ENCODE measurements at places on chromosomes 5 and 9.

GRCh38 chr9:89430995-89431394 is 66.9 kb downstream of the SEMA4D start:
- no peak for DNase-seq

GRCh38 chr5:134128648-134128995 is 14.1 kb downstream of the TCF7 start:
- no peak for DNase-seq

DNA sequence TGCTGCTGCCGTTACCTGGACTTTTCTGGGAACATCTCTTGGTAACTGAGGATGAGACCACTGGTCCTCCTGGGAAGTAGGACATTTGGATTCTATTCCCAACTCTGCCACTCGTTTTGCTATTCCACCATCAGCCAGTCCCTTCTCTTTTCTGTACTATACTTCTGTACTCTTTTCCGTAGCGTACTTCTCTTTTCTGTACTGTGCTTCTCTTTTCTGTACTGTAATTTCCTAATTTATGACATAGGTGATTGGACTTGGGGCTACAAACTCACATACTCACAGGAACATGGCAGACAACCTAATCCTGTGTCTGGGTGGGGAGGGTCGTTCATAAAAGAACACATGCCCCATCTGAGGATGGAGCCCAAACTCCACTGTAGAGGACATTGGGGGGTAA is 335.3 kb upstream of the PANK3 start:
- DNase-seq: no peak

DNA sequence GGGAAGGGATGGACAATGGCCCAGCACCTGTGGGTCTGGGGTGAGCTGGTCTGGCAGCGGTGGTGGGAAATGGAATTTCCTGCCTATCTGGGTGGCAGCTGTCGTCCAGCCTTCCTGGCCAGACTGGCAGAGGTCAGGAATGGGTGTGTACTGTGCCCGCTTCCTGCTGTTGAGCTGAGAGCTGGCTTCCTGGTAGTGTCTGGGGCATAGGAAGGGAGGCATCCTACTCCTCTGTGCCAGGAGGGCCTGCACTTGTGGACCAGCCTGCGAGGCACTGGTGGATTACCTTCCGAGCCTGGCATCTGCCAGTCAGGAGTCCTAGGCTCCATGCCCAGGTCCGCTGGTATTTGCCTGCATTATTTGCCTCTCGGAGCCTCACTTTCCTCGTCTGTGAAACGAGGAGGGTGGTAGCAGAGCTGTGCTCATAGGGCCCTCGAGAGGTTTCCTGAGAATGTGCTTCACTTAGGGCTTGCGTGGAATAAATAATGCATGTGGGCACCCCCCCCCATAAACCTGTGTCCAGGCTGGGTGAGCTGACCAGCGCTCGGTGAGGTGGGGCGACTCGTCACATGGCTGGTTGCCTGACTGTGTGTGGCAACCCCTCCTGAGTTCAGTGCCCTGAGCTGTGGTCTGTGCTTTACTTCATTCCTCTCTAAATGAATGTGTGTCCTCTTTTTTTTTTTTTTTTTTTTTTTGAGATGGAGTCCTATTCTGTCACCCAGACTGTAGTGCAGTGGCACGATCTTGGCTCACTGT is 47.7 kb downstream of the HMCN2 start:
- DNase-seq: no peak

GRCh38 chr5:78879516-78879915 is 105.6 kb downstream of the ARSB start:
- DNase-seq: no peak

DNA sequence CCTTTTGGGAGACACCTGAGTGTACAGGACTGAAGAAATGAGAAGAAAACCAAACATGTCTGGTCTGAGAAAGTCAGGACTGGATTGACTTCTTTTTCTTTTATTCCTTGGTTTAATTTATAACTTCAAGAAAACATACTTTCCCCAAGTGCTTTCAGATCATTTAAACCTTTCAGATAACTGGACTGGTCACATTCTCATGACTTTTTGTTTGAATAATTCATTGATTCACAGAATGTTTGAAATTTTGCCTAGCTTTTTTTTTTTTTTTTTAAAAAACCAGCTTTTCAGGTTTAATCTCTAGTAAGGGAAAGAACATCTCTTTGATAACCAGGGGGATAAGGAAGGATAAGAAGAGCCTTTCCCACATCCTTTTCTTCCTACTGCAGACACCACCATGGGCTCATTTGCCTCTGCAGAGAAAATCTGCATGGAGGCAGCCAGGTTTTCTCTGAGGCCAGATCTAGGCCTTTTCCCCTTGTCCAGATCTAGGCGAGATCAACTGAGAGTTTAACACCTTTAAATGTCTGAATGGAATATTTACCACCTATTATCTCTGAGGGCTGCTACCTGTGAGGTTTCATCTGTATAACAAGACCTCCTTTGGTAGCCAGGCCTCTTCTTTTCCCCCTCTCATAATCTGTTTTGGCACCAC is 45.0 kb upstream of the SLC28A3 start:
- no peak for DNase-seq

DNA sequence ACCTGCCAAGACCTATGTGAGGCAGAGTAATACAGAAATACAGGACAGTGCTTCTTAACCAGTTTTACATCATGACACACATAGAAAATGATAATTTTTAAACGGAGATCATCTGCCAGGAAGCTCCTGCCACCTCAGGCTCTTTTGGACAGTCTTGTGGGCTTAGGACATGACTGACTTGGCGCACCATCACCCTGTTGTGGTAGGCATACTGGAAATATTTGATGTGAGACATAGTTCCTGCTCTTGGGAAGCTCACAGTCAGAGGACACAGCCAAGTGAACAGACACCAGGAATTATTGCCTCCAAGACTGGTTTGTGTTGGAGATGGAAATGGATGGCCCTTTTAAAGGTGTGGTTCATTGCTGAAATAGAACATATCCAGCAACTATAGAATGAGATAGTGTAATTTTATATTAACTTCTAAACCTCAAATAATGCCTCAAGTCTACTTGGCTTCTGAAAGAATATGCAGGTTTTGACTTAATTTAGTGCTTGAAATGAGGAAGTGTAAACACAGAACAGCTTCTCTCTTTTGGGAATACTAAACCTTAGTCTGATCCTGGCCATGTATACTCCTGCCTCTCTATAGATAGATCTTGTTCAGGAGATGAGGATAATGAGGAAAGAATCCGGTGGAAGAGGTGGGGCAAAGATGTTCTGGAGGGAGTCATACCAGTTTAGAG is 19.7 kb downstream of the CPEB4 start:
- no peak for DNase-seq

DNA sequence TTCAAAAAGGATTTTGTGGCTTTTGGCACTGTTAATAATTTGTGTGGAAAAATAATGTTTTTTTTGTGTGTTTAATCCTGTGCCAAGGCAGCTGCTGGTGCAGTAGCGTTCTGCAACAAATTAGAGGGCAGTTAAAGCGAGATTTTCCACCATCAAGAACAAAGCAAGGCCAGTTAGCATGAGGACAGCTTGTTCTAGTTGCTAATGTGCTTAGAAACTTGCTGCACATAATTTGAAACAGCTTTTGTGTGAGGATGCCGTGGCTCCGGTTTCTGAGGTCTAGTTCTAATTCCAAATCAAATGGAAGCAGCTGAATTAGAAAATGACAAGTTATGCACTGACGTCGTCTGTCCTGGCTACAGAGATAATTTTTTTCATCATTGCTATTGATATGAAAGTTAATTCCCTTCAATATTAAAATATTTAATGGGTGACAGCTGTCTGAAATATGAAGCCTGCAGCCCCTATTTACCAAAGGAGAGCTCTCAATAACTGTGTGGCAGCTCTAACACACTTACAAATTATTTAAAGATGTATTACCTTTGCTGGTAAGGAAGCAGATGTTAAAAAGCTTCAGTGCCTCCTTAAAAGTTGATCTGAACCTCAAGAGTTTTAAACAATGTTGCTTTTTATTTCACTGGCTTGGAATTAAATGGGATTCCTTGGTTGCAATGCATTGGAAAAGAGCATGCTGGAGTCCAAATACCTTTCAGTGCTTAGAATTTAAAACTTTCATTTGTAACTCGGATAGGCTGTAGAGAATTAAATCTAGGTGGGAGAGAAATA is 128.6 kb downstream of the SPATA31D1 start:
- DNase-seq: peak; percentile 51

DNA sequence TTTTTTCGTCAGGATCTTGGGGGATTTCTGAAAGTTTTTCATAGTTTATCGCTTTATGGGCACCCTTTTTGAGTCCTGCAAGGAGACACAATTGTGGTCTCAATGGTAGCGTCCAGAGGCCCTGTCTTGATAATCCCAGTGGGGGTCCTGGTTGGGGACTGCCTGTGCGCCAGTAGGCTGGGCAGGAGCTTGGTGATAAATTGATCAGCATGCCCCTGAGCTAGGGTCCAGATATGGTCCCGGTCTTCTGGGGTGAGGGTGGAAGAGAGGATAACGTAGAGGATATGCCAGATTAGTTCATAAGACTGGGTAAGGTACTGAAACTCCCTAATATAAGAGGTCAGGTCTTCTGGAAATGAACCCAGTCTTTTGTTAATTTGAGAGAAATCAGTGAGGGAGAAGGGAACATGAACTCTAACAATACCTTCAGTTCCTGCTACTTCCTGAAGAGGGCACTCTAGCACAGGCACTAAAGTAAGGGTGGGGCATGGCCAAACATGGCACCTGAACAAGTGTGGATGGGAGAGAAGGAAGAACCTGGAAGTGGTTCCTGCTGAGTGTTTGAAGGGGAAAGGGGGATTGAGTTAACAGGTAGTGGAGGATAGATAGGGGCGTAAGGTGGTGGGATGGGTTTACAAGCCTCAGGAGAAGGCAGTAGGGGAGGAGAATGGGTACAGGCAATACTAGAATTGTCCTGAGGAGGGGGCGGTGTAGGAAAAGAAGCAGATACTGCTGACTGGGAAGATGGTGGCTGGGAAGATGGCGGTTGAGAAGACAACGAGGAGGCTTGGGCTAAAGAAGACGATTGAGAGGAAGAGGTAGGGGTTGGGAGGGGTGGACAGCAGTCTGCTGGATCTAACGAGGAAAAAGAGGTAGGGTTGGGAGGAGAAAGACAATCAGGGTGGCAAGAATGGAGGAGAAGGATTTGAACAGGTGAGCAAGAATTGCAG is 33.8 kb upstream of the ANXA2R start:
- DNase-seq: no peak

DNA sequence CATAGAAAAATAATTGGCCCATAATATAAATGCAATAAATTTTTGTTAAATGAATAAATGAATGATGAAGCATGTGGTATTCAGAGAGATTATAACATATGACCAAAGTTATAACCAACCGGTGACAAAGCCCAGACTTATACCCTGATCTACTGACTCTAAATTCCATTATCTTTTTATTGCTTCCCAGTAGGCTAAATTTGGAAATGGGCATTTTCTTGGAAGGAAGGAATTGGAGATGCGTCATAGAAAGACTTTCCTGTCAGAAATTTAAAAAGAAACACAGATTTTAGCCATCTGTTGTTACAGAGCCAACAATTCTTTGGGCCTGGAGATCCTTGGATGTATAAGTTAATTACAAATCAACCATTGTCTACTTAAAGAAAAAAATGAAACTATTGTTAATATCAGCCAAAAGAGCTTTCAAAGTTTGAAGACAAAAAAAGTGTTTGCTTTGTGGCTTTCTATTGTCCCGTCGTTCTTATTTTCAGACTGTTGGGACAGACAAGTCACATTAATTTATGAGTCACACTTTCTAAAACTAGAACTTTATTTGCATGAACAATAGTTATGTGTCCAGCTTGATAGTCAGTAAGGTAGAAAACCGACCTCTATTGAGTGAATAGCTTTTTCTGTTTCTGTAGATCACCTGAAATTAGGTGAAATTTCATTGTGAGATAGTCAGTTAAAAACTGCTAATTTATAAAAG is 428.7 kb downstream of the GABRG2 start:
- DNase-seq: no peak

DNA sequence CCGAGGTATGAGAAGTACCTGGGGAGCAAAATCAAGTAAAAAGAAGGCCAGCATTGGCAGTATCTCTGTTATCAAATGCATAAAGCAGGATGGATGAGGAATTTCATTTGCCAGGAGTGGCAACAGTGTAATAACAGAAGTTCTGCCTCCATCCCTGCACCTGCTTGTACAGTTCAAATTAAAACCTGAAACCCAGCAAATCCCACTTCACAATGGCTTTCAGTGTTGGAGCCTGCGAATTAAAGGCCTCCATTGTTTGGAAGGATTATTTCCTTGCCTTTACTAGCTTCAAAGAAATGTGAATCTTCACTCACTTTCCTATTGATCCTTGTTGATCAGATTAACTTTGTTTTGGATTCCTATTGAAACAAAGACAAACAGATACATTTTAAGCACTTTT is 31.5 kb upstream of the IRX1 start:
- DNase-seq: no peak

GRCh38 chr9:33287087-33287490 is 3.2 kb upstream of the NFX1 start:
- peak; percentile 52 for DNase-seq

- DNase-seq: no peak
Measured at GRCh38 chr5:80284720-80285119, 28.9 kb upstream of the SERINC5 start.

DNA sequence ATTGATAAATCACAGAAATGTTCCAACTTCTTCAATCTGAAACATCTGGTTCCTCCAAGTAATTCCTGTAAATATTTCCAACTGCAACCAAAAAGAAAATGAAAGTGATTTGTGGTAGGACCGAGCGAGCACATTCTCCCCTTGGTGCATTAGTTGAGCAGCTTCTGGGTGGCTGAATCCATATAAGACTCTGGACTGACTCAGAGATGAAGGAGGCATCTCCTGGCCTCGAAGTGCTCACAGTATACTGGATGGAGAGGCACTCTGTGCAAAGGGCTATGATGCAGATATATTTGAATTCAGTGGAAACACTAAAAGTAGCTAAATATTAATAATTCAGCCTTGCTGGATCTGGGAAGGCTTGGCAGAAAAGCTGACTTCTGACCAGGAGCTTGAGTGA is 265.0 kb downstream of the MARCHF11 start:
- no peak for DNase-seq

GRCh38 chr5:9324348-9325077 is 221.4 kb downstream of the SEMA5A start:
- no peak for DNase-seq

- DNase-seq: no peak
Measured at GRCh38 chr5:180194410-180195345, 14.3 kb downstream of the RASGEF1C start.

DNA sequence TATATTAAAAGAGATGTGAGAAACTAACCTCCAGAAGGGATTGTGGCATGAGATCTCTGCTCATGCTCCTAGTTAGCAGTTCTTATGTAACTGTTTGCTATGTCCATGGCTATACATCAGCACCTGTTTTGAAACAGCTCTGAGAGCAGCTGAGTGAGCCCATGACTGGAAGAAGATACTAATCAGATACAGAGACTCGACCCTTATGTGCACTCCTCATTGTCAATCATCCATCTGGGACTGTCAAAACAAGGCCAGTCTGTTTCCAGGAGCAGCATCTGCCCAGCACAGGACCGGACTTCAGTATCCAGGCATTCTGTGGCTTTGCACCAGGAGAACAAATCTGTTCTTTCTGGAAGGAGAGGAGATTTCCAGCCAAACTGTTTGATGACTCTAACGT is 77.7 kb downstream of the EFNA5 start:
- DNase-seq: no peak

GRCh38 chr9:12658531-12659209 is 34.5 kb upstream of the TYRP1 start:
- no peak for DNase-seq

- DNase-seq: no peak
Measured at GRCh38 chr9:128987805-128988204, 40.3 kb downstream of the NUP188 start.
